Psoas muscle (tissue), 8 donors: ENCODE measurements at places on chromosomes 3 and 15. TPM values are rescaled to one million over a fixed set of nuclear protein-coding genes. Genes with fewer than 3 reads are reported as not detected.
A peak's percentile ranks its signal among the peaks of the same experiment; 100 is the strongest.

DNA sequence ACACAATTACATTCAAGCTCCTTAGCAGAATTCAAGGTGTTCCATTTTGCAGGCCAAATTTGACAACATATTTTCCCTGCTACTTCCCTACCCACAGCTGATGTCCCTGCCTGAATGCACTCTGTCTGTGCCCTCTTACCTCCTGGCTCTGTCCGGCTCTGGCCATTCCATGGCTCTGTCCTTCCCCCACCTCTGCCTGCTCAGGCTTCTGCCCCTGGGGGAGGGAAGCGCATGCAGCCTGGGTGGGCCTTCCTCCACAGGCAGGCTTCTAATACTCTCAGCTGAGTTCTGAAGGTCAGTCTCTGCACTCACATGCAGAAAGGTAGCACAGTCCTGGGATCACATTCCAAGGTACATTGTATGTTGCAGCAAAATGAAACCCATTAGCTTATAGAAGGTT lies 113.6 kb upstream of the CACNA2D3 start:
- DNase-seq: no peak

GRCh38 chr15:101277038-101277822 lies at the start of gene SELENOS:
Gene SELENOS, minus strand, starts transcription at chr15:101277485. Its CDS starts 68 bp downstream, at chr15:101277417.
- DNase-seq: peak; percentile 96

DNA sequence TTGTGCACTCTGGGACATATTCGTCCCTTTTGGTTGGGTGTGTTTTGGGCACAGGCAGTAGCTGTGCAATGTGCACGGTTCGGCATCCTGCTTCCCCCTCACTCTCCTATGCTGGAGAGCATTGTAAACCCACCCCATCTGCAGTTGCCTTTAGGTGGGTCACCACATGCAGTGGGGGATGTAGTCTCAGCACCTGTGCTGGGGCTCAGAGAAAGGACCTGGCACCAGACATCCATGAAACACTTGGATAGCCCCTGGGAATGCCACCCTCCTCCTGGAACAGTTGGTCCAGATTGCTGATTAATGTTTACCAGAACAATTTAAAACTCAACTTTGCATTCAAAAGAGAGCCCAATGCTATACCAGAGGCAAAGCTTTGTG lies 123.9 kb upstream of the MEF2A start:
- no peak for DNase-seq

- no peak for DNase-seq
Observed at GRCh38 chr3:112767177-112767576, 79.5 kb downstream of the CD200R1L start.

Gene ZNF770
- 51.9 TPM for total RNA-seq

Gene SH2D7
- not detected for total RNA-seq

Gene SYNPR
- not detected for total RNA-seq

DNA sequence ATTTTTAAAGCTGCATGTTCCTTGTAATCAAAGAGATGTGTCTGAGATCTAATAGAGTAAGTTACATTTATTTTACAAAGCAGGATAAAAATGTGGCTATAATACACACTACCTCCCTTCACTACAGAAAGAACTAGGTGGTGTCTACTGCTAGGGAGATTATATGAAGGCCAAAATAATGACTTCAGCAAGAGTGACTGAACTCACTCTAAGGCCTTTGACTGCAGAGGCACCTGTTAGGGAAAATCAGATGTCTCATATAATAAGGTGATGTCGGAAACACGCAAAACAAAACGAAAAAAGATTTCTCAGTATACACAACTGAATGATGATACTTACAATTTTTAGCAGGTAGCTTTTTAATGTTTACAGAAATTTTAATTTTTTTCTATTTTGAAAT lies 19.1 kb downstream of the B3GNT5 start:
- no peak for DNase-seq

DNA sequence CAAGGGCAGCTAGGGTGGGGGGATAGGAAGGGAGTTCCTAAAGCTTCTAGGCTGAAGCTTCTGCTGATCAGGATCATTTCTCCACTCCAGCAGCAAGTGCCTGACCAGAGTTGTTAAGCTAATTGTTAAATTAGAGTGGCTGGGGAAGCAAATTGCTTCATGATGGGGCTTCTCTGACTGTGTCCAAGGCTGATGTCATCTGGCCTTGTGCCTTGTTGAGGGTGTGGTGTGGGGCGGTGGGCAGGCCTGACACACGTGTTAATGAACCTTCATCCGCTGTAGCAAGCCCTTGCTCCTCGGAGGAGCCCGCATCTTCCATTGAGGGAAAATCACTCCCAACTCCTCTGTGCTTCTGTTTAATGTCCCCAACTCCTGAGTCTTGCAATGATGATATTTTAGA lies 84.3 kb upstream of the ROPN1 start:
- no peak for DNase-seq

GRCh38 chr3:53166206-53166605 lies 5.2 kb downstream of the PRKCD start:
- no peak for DNase-seq

- no peak for DNase-seq
Observed at GRCh38 chr3:70849911-70850699, 537.7 kb upstream of the MDFIC2 start.

Gene PEX5L
- total RNA-seq: not detected

DNA sequence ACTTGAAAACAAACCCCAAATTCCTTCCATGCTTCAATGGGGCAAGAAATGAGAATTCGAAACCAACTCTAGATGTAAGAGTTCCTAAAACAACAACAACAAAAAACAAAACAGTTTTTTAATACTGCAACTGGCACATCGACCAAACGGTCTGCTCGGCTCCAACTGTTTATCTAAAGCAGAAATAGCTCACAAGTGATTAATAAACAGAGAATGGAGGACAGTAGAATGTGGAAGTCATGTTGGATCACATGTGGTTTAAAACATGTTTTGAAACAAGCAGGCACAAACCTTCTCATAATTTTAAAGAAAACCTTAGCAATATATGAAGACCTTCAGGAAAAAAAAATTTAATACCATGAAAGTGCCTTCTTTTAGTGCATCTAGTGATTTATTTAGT lies 55.1 kb downstream of the SETMAR start:
- DNase-seq: no peak

DNA sequence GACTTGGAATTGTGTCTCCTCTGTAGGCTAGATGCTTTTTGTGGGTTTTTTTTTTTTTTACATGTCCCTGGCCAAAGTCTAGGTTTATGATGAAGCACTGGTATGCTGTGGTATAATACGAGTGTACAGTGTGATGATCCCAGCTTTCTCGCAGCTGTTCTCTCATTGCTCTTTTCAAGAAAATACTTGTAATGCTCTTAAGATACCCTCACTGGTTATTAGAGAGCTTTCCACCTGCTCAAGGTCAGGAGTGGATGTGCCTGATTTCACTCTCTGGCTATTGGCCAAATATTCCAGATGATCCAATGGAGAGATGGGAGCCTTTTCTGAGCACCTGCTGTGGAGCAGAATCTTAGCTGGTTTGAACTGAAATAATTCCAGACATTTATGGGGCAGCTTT lies 215.1 kb downstream of the MYRIP start:
- DNase-seq: no peak

- no peak for DNase-seq
Observed at GRCh38 chr15:49877117-49877872, 241.7 kb downstream of the ATP8B4 start.

DNA sequence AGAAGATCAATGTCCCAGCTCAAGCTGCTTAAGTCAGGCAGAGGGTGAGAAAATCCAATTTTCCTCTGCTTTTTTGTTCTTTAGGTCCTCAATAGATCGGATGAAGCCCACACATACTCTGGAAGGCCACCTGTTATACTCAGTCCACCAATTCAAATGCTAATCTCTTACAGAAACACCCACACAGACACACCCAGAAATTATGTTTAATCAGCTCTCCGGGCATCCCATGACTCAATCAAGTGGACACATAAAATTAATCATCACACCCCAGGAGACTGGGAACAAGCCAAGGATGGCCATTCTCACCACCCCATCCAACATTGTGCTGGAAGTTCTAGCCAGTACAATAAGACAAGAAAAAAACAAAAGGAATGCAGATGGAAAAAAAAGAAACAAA lies 67.8 kb upstream of the SLC24A5 start:
- no peak for DNase-seq

DNA sequence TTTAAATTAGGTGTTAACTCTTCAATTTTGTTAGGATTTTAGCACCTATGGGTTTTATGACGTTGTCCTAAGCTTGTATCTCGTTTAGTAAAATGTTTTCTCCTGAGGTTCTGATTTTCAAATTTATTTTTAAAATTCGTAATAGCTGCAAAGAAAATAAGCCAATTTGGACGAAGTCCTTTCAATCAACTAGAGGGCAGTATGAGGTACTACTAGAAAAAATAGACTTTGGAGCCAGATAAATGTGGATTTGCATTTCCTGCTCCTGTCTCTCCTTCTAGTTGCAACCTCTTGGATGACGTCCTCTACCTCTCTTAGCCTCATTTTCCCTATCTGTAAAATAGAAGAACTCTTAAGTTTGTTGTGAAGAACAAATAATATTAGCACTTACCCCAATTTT lies 81.1 kb downstream of the SLTM start:
- no peak for DNase-seq

- no peak for DNase-seq
Observed at GRCh38 chr3:136844724-136845123, 17.3 kb upstream of the NCK1 start.

DNA sequence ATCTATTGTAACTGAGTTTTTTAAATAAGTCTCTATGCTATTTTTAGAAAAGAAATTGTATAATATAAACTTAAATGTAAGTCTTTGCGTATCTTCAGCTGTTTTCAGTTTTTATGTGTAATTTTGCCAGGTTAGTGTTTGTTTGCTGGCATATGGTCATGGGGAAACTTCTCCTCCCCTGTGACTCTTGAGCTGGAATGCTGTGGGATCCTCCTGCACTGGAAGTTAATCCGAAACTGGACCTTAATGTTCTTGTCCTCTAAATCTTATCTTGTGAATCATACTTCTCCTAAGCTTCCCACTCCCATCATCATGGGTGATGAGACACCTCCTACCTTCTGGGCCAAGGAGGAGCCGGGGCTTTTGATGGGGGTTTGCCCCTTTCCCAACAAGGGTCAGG lies 52.4 kb upstream of the CHST2 start:
- DNase-seq: no peak

DNA sequence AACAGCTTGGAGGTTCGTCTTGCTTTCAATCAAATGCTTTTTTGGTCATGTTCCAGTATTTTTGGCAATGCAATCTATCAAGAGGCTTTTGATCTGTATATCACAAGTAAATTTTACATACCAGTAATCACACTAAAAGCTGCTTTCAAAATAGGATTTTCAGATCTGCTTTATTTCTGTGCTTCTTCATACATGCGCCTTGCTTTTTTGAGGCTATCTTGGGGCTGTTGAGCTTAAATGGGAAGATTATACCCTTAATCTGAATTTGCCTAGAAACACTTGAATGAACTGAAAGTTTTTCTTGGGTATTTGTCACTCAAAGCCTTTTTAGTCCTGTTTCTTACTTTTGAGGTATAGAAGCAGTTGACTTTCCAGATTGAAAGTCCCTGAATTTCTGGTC lies 62.1 kb upstream of the DCBLD2 start:
- no peak for DNase-seq

Gene WDR49
- total RNA-seq: not detected
